ENCODE measurements at places on chromosomes 12 and 14.

- H3K36me3 ChIP-seq, result no peaks in the 10 kb centered on the region
- no peak overlapping the region for H3K27ac ChIP-seq
- DNase-seq, result no peak
- H3K4me1 ChIP-seq, result no peaks in the 10 kb centered on the region
- H3K4me3 ChIP-seq, result no peak overlapping the region
Observed at GRCh38 chr14:84162633-84163032, 1367.3 kb upstream of the FLRT2 start.

DNA sequence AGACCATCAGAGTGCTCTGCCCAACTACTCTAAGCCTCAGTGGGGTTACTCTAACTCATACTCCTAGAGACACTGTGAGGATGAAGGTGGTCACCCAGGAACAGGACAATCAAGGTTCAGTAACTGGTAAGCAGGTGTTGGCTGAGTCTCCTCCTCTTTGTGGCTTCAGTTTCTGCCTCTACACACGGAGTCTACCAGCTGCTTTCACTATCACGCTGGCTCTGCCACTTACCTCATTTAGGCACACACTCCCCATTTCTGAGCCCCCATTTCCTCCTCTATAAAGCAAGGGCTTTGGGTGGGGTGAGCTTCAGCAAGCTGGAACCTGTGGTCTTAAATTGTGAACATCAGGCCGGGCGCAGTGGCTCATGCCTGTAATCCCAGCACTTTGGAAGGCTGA is 7.3 kb upstream of the TCHP start:
- H3K27ac ChIP-seq, result no peak overlapping the region
- H3K4me3 ChIP-seq, result no peak overlapping the region
- DNase-seq, result no peak
- no peaks in the 10 kb centered on the region for H3K27me3 ChIP-seq

- no peak overlapping the region for H3K4me3 ChIP-seq
- H3K4me1 ChIP-seq, result no peaks in the 10 kb centered on the region
- no peaks in the 10 kb centered on the region for H3K36me3 ChIP-seq
- no peaks in the 10 kb centered on the region for H3K27me3 ChIP-seq
Observed at GRCh38 chr12:28939427-28939826, 209.7 kb upstream of the FAR2 start.

- H3K27ac ChIP-seq, result no peak overlapping the region
- 0 out of 2 replicates have a peak, but pooled peaks cover 3% of the 10 kb centered on the region for H3K4me1 ChIP-seq
- no peak for DNase-seq
- H3K36me3 ChIP-seq, result no peaks in the 10 kb centered on the region
- no peaks in the 10 kb centered on the region for H3K27me3 ChIP-seq
Observed at GRCh38 chr14:103061482-103061976, 4.2 kb upstream of the CDC42BPB start.

DNA sequence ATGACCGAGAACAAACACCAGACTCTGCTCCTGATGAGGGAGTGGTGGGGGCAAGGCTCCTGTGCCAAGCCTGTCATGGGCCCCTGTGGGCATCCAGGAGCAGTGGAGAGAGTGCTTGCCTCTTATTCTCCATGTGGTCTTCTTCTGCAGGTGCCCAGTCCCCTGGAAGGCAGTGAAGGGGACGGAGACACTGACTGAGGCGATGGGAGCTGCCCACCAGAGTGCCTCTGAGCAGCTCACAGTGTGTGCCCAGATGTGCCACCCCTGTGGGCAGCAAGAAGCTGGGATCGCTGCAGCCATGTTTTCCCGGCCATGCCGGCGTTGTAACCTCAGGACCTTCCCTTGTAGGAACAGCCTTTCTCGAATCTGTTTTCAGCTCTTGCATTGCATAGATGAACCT is 6.4 kb upstream of the EP400 start:
- no peak overlapping the region for H3K4me3 ChIP-seq
- no peaks in the 10 kb centered on the region for H3K27me3 ChIP-seq
- H3K4me1 ChIP-seq, result no peaks in the 10 kb centered on the region
- no peak for DNase-seq

GRCh38 chr14:101135796-101136742 is 232.5 kb upstream of the RTL1 start:
- no peak for DNase-seq
- no peaks in the 10 kb centered on the region for H3K36me3 ChIP-seq
- H3K27ac ChIP-seq, result no peak overlapping the region
- H3K4me3 ChIP-seq, result no peak overlapping the region
- no peaks in the 10 kb centered on the region for H3K27me3 ChIP-seq

DNA sequence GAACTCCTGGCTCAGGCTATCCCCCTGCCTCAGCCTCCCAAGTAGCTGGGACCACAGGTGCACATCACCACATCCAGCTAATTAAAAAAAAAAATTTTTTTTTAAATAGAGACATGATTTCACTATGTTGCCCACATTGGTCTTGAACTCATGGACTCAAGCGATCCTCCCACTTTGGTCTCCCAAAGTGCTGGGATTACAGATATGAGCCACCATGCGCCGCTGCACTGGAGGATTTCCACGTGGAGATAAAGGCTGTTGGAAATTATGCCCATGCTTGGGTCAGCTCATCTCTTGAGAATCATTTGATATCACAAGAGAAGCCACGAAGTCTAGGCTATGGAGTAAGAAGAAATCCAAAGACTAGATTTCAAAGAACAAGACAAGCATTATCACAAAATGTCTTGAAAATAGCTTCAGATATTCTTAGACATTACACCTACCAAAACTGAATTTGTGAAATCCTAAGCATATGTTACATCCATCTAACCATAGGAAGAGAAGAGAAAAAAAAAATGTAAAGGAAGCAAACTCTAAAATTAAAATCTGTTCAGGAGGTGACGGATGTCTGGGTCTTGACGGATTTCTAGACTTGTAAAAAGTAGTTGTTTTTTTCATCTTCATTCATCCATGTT is 99.1 kb downstream of the PTPN11 start:
- no peak for DNase-seq
- no peak overlapping the region for H3K4me3 ChIP-seq
- no peaks in the 10 kb centered on the region for H3K27me3 ChIP-seq
- no peak overlapping the region for H3K27ac ChIP-seq
- H3K4me1 ChIP-seq, result no peaks in the 10 kb centered on the region

DNA sequence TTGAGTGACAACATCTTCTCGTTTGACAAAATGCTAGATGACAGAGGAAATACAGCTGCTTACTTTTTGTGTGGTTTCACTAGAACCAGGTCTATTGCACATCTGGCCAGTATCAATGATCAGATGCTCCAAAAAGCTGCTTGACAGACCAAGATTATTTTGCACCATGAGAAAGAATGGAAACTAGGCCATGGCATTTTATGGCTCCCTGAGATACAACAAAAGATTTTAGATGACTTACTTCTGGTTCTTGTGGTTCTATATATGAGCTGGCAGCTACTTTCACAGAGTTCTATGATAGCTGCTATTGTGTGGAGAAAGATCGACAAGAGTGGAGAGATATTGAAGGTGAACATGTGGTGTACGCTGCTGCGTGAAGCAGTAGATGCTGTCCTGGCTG is 25.9 kb upstream of the PPFIBP1 start:
- no peaks in the 10 kb centered on the region for H3K27me3 ChIP-seq
- DNase-seq, result no peak
- no peaks in the 10 kb centered on the region for H3K36me3 ChIP-seq
- no peak overlapping the region for H3K4me3 ChIP-seq
- no peaks in the 10 kb centered on the region for H3K4me1 ChIP-seq
- no peak overlapping the region for H3K27ac ChIP-seq

GRCh38 chr14:67636361-67636919 is 16.7 kb downstream of the ARG2 start:
- H3K27ac ChIP-seq, result no peak overlapping the region
- no peaks in the 10 kb centered on the region for H3K27me3 ChIP-seq
- no peak for DNase-seq
- no peak overlapping the region for H3K4me3 ChIP-seq

DNA sequence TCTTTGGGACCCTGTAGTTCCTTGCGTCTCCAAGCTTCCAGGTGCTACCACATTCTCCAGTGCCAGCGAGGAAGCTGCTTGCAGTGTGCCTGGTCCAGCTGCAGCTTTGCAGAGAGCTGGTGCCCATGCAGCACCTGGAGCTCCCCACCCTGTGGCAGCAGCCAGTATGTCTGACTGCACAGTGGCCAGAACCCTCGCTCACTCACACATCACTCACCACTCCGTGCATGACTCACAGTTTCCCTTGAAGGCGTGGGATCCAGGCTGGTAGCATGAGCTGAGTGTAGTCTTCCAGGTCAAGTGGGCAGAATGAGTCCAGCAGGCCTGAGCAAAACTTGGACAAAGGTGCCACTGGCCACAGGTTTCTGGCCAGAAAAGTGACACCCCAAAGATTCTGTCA is 33.6 kb downstream of the SDR9C7 start:
- H3K36me3 ChIP-seq, result no peaks in the 10 kb centered on the region
- H3K4me3 ChIP-seq, result no peak overlapping the region
- no peaks in the 10 kb centered on the region for H3K27me3 ChIP-seq
- H3K4me1 ChIP-seq, result no peaks in the 10 kb centered on the region

DNA sequence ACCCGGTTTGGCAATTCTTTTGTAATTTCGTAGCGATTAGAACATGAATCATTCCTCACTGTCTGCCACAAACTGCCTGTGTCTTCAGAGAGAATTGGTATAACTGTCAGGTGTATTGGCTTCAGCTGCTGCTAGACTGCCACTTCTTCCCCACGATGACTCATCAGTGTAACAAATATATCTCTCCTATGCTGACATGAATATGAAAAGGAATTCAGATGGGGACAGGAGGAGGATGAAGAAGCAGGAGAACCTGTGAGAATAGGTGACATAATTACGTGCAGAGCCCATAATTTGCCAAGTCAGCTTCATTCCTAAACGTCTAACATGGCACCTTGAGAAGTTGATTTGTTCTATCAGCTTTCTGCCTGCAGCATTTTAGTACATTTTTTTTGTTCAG is 64.9 kb downstream of the FRMD6 start:
- no peak overlapping the region for H3K27ac ChIP-seq
- H3K36me3 ChIP-seq, result no peaks in the 10 kb centered on the region
- no peak for DNase-seq
- no peaks in the 10 kb centered on the region for H3K27me3 ChIP-seq
- no peaks in the 10 kb centered on the region for H3K4me1 ChIP-seq

DNA sequence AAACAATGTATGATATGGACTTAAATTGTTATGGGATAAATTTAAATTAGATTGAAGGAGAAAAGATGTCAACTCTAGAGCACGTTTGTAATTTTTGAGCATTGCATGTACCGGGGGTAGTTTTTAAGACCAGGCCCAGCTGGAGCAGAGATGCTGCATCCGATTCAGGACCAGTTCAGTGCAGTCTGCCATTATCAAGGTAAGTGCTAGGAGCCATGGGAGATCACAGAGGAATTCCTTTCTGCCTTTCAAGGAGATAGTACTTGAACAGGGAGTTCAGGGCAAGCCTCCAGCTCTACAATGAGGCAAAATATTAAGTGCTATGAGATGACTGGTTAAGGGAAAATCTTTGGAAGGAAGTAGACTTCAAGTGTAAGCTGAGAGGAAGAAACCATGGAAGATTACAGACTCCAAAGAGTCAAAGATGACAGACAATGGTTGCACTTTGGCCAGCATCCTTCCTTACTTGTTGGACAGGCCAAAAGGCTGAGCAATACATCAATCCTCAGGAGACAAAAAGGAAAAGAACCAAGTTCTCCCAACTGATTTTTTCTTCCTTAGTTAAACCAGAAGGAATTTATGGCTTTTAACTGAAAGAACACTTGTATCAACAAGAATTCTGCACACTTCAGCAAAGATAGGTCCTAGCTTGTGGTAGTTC is 113.2 kb upstream of the HIF1A start:
- no peaks in the 10 kb centered on the region for H3K27me3 ChIP-seq
- H3K4me1 ChIP-seq, result peaks cover 24% of the 10 kb centered on the region
- no peak overlapping the region for H3K4me3 ChIP-seq
- no peaks in the 10 kb centered on the region for H3K36me3 ChIP-seq
- no peak overlapping the region for H3K27ac ChIP-seq

DNA sequence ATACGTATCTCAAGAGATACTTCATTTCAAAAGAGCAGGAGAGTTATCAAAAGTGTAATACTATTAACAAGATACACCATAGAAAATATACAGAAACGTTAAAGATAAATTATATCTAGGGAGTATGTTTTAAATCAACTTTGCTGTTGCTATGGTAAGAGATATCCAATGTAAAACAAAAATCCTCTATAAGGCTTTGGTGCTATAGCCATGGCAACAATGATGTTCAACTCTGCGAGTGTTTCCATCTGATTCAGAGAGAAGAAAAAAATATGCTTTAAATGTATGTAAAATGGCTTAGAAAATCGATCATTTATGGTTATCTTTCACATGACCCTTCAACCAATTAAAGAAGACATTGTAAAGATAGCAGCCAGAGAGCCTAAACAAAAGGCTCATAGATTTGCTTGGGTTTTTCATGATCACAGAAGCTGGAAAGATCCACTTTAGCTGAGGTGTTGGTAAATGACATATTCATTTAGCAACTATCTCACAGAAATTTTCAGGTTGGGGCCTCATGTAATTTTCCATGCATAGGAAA is 387.0 kb upstream of the GARIN6 start:
- H3K36me3 ChIP-seq, result no peaks in the 10 kb centered on the region
- DNase-seq, result no peak
- no peak overlapping the region for H3K4me3 ChIP-seq

GRCh38 chr12:20487519-20487918 is 119.2 kb downstream of the PDE3A start:
- H3K27ac ChIP-seq, result no peak overlapping the region
- H3K4me3 ChIP-seq, result no peak overlapping the region
- H3K4me1 ChIP-seq, result no peaks in the 10 kb centered on the region
- H3K27me3 ChIP-seq, result no peaks in the 10 kb centered on the region
- DNase-seq, result no peak
